ENCODE measurements at places on chromosomes 11 and 22.

- DNase-seq: no peak
Measured at GRCh38 chr11:7251487-7251835, 243 bp upstream of the SYT9 start.

DNA sequence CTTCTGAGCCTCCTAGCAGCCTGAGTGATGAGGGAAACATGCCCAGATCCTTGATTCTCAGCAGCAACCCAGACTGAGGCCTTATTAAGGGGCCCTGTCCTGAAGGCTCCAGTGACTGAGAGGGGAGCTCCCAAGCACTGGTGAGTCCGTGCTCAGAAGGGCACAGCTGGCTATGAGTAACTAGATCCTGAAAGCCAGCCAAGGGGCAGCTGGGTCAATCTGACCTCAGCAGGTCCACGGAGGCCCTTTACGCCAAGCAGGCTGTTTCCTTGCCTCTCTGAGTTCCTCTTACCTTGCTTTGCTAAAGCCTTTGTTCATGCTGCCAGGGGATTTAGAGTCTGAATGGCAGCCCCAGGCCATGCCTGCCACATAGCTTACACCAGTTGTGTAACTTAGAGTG lies 19.3 kb upstream of the MIEF1 start:
- DNase-seq: no peak

DNA sequence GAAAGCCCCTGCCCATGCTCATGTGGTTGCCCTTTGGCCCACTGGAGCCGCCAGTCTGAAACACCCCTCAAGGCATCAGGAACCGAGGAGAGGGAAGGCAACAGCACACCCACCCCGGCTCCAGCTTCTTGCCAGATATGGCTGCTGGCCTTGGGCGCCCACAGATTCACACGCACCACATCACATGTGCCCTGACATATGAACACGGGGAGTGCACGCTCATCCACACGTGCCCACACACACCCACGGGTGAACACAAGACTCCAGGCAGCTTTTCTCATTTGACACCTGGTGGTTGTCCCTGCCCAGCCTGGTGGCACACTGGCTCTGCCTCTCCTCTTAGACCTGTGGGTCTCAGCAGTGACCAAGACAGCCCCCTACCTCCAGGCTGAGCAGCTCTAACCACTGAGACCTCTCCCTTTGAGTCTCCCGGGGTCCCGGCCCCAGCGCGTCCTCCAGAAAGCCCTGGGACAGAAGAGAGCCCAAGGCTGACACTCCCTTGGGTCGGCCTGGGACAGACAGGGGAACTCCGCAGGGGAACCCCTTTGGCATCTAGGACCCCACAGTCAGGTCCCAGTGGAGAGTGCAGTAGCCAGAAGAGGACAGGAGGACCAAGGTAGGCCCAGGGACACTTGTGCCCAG lies 2.7 kb upstream of the MAPK12 start:
- DNase-seq: no peak

DNA sequence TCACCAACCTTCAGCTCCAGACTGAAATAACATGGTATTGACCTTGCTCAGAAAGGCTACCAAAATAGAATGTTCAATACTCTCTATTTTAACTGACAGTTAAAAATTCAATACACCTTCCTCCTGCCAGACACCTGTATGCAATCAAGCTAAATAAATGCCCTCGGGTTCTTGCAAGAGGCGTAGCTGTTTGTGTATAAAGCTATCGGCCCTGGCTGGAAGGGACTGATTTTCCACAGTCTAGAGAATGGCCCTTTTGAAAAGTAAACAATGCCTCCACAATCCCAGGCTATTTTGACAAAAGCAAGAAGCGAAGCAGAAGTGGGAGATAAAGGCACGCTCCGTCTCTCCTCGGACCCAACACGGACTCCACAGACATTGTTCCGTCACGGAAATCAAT lies 791.2 kb downstream of the BRD1 start:
- no peak for DNase-seq

GRCh38 chr11:73012121-73012863 lies 129.8 kb downstream of the FCHSD2 start:
- no peak for DNase-seq

- DNase-seq: no peak
Measured at GRCh38 chr11:75160220-75160757, 9.4 kb downstream of the SLCO2B1 start.

Data from hematopoietic multipotent progenitor cell treated with erythropoietin and hydrocortisone succinate and interleukin-3 and kit ligand, for 17 days (in vitro differentiated cells).